Kidney epithelial cell (primary cell): ENCODE measurements at places on chromosomes 2 and 18.

GRCh38 chr2:19357402-19358241 is 801 bp downstream of the OSR1 start:
- DNase-seq, result no peak

DNA sequence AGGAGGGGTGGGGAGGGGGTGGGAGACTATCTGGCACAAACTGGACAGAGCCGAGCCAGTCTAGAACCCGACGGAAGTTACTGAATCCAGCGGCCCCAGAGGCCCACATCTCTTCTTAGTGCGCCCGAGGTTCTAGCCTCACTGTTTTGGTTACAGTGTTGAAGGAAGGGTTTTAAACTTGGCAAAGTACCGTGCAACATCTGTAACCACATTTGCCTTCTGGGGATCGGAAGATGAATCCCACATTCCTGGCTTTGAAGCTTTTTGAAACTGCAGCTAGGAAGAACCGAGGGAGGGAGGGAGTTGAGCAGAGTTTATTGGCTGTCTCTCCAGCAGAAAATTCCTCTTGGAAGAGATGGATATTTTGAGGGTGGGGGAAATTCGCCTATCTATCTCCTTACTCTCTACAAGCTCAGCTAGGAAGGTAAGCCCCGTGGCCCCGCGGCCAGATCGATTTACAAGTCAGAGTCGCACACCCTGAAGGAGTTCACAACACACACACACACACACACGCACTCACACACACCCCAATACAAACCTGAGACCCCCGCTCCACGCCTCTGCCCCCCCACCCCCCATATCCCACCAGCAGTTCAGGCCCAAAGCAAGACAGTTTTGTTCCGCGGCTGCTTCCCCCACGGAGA is 1.0 kb downstream of the ACVR1 start:
- DNase-seq, result no peak

GRCh38 chr2:18924886-18925285 is 335.5 kb upstream of the NT5C1B start:
- no peak for DNase-seq

DNA sequence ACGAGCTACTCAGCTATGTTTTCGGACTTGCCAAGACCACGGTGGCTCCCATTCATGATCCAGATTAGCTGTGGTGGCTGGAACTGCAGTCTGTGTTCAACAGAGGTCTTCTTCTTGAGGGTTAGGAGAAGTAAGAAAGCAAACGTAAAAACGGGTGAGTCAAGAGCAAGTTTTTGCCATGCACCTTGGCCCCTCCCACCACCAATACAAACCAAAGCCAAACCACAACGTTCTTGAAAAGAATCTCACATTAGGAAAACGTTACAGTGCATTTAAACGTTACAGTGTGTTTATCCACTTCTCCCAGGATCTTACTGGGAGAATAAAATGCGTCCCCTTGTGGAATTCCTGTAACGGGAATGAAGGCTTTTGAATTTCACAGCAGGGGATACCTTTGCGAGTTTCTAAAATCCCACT is 725 bp downstream of the FBXO48 start:
- DNase-seq, result no peak

GRCh38 chr2:158879229-158879903 is 84.2 kb downstream of the DAPL1 start:
- no peak for DNase-seq

DNA sequence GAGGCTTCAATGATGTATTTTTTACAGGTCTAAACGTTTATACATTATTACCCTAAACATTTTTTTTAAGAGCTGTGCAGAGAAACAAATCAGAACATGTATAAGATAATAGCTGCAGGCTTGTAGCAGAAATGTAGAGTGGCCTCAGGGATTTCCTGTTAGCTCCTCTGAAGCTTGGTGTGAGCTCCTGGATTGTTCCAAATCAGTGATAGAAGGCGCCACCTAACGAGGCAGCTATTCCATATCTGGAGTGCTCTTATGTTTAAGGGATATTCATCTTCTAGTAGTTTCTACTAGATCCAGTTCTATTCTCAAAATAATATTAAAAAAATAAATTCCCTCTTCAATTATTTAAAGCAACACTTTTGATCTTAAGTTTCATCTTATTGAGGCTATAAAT is 93.1 kb downstream of the LRP1B start:
- no peak for DNase-seq
